A549 (cell line): ENCODE measurements at places on chromosomes 3 and 15. TPM values are rescaled to one million over a fixed set of nuclear protein-coding genes. Genes with fewer than 3 reads are reported as not detected.

DNA sequence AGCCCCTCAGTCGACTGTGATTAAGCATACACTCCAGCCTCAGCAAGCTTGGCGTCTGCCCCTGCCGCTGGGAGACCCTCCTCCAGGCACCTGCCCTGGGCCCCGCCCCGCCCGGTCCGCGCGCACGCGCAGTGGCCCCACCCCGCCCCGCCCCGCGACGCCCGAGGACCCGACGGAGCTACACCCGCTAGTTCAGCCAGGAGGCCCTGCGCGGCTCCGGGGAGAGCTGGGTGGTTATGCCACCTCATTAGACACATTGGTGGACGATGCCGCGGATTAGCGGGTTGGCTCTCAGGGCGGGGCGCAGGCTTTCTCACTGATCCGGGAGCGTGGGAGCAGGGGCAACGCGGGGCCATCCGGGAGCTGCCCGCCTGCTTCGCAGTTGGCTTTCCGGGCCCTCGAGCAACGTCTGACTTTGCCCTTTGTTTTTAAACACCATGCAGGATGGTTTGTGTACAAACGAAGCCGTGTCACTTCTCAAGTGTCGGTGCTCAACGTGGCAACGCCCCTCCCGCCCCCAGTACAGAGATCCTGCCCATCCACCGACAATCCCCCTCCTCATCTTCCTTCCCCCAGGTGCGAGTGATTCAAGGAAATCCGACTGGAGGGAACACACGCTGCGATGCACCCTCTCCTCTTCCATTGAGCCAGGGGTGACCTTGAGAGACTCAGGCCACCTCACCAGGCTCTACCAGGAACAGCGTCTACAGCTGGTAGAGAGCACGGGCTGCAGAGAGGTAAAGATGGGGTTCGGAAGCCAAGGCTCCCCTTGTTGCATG is 109.3 kb downstream of the SHQ1 start:
- peak; percentile 23 for DNase-seq

WDR49 gene
- polyA plus RNA-seq: not detected in 3 replicates

- peak; percentile 49 for DNase-seq
Observed at GRCh38 chr3:111989061-111989678, 9.6 kb upstream of the TAGLN3 start.

- DNase-seq: no peak
Observed at GRCh38 chr3:189027626-189028155, 144.1 kb upstream of the TPRG1 start.

DNA sequence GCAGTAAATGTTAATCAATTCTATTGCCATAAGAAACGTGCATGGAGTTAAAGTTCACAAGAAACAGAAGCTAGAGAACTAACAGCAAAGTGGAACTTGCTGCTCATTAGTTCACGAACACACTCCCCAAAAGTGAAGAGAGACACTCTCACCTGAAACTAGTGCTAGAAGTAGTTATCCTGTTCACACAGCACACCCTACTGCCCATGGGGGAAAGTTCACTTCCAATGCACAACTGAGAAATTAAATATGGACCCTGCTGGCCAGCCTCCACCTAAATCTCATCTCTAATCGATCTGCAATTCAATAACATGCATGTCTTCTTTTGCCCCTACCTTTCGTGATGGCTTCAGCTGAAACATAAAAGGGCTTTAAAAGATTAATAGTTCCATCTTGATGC is 39.4 kb upstream of the FRMD4B start:
- peak; percentile 32 for DNase-seq

SENP2 gene
- 18.1 to 22.7 TPM (median 19.7 TPM) in 3 replicates for polyA plus RNA-seq

CLRN1 gene
- polyA plus RNA-seq: not detected in 3 replicates
